Gastrocnemius medialis (tissue), 4 donors: ENCODE measurements at places on chromosomes 7 and 10.

- H3K4me3 ChIP-seq: peak overlapping the region; percentile 55
- peak; percentile 96 for DNase-seq
- no peaks in the 10 kb centered on the region for H3K27me3 ChIP-seq
- H3K36me3 ChIP-seq: no peaks in the 10 kb centered on the region
- H3K27ac ChIP-seq: peak overlapping the region; percentile 91
Observed at GRCh38 chr10:84424731-84425167, 96.4 kb downstream of the CCSER2 start.

DNA sequence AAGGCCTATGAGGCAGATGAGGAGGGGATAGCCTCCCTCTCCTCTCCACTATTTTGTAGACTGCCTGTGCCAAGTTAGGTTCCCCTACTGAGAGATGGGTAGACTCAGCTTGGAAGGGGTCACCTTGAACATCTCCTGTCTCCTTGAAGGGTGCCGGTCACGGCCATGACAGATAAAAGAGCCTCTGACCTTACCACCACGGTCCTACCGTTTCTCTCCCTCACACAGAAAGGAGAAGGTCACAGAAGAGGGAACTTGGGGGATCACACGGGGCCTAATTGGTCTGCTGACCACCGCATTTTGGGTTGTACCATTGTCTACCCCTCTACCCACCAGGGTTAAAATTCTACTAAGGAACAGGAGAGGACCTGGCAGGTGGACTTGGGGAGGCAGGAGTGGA, 17.0 kb downstream of the PRSS2 start:
- DNase-seq: no peak
- no peaks in the 10 kb centered on the region for H3K36me3 ChIP-seq
- H3K27ac ChIP-seq: peak overlapping the region; percentile 67
- no peaks in the 10 kb centered on the region for H3K27me3 ChIP-seq
- no peak overlapping the region for H3K4me3 ChIP-seq

DNA sequence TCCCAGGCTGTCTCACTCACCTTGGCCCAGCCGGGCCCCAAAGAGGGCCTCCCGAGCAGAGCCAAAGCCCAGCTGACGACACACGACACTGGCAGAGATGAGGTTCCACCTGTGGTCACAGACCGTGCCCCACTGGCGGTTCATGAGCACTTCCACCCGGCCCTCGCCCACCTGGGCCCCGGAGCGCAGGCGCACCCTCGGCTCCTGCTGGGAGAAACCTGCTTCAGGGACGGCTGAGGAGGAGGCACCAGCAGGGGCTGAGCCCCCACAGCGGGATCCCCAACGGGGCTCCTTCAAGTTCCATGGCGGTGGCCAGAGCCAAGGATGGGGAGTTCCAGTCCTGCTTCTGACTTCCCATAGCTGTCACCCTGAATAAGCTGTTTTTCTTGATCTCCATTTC, 10.0 kb downstream of the LOXL4 start:
- H3K27ac ChIP-seq: no peak overlapping the region
- no peak overlapping the region for H3K4me3 ChIP-seq

GRCh38 chr10:124056337-124056980, 36.9 kb downstream of the CHST15 start:
- H3K27ac ChIP-seq: no peak overlapping the region
- H3K4me3 ChIP-seq: no peak overlapping the region
- DNase-seq: no peak
- H3K27me3 ChIP-seq: no peaks in the 10 kb centered on the region
- H3K36me3 ChIP-seq: no peaks in the 10 kb centered on the region
- peaks cover 15% of the 10 kb centered on the region for H3K4me1 ChIP-seq

DNA sequence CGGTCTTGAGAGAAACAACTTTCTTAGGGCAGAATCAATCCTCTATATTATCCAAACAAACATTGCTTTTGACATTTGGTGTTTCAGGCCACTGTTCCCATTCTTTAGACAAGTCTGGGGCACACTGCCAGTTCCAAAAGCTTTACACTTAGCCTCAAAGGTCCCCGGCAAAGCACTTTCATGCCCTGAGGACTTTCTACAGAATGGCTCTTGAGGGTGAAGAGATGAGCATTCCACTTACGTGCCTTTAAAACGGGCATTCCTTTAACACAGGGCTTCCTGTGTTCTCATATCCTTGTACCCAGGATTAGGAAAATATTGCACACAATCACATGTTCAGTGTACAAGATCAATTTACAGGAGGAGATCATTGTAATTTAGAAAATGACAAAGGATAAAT, 13.1 kb upstream of the TMEM213 start:
- H3K27me3 ChIP-seq: no peaks in the 10 kb centered on the region
- no peak overlapping the region for H3K27ac ChIP-seq
- H3K4me3 ChIP-seq: no peak overlapping the region
- no peaks in the 10 kb centered on the region for H3K36me3 ChIP-seq

GRCh38 chr7:44634839-44635591, 28.6 kb downstream of the OGDH start:
- peak overlapping the region; percentile 26 for H3K4me3 ChIP-seq
- peaks cover 95% of the 10 kb centered on the region for H3K4me1 ChIP-seq
- H3K27ac ChIP-seq: peak overlapping the region; percentile 92
